ENCODE measurements at places on chromosomes 6 and 20. TPM values are rescaled to one million over a fixed set of nuclear protein-coding genes. Genes with fewer than 3 reads are reported as not detected.

VIP gene
- not detected for total RNA-seq

UNC93A gene
- total RNA-seq, result not detected

DDO gene
- 0.07 TPM for total RNA-seq

LRRC73 gene
- not detected for total RNA-seq

MOG gene
- total RNA-seq, result not detected

OPRL1 gene
- total RNA-seq, result 0.36 TPM

CALHM6 gene
- 0.35 TPM for total RNA-seq

CAPN11 gene
- not detected for total RNA-seq

TULP1 gene
- not detected for total RNA-seq

LCA5 gene
- 1.7 TPM for total RNA-seq

LY6G6D gene
- not detected for total RNA-seq

SLC17A2 gene
- total RNA-seq, result not detected

TMEM217 gene
- total RNA-seq, result 0.80 TPM

C6orf52 gene
- not detected for total RNA-seq

DLGAP4 gene
- 41.4 TPM for total RNA-seq

PRR18 gene
- total RNA-seq, result not detected

CFB gene
- 2.2 TPM for total RNA-seq

PRRT1 gene
- not detected for total RNA-seq

NCR2 gene
- total RNA-seq, result not detected

MROH8 gene
- 0.43 TPM for total RNA-seq

OPRM1 gene
- not detected for total RNA-seq

IL17A gene
- total RNA-seq, result not detected

CCN2 gene
- 40.1 TPM for total RNA-seq

CST2 gene
- not detected for total RNA-seq

PTP4A1 gene
- 17.4 TPM for total RNA-seq

RIPOR2 gene
- under 0.01 TPM for total RNA-seq

PRICKLE4 gene
- total RNA-seq, result not detected

MMUT gene
- 5.3 TPM for total RNA-seq

PTCHD4 gene
- 0.07 TPM for total RNA-seq

DYNLRB1 gene
- total RNA-seq, result 193 TPM

FAM184A gene
- total RNA-seq, result 1.2 TPM

GSTA4 gene
- total RNA-seq, result 12.1 TPM

SAMD5 gene
- total RNA-seq, result 1.5 TPM

OOEP gene
- not detected for total RNA-seq

ZNF343 gene
- total RNA-seq, result 4.1 TPM

WFDC12 gene
- not detected for total RNA-seq

ANKRD66 gene
- total RNA-seq, result not detected

HLA-DRB5 gene
- not detected for total RNA-seq

ESR1 gene
- not detected for total RNA-seq

DEFB132 gene
- total RNA-seq, result not detected
